Vagina (tissue), 2 donors: ENCODE measurements at places on chromosomes 16 and 17. TPM values are rescaled to one million over a fixed set of nuclear protein-coding genes. Genes with fewer than 3 reads are reported as not detected.
A peak's percentile ranks its signal among the peaks of the same experiment; 100 is the strongest.

DNA sequence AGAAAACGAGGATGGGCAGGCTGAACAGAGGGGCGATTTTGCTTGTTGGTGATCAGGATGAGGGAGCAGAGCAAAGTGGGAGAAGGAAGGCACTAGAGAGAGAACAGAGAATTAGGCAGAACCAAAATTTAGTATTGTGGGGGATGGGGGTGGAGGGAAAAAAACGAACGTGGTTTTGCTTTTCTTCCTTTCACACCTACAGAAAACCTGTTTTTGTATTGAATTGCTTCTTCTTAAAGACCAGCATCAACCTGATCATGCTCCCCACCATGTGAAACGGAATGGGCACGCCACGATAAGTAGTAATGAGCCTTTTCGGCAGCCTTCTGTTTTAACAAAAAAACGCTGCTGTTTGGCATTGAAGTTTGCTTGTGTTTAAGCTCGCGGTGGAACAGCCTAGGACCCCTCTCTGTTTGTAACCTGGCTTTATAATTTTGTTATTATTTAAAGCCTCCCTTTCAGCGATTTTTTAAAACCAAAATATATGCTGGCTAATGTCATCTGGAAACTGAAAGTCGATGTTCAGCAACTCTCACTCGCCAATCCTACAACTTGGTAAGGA, 36.8 kb downstream of the ERCC4 start:
- no peak for DNase-seq

- no peak for DNase-seq
Observed at GRCh38 chr16:68961778-68962402, 118.6 kb downstream of the TANGO6 start.

DNA sequence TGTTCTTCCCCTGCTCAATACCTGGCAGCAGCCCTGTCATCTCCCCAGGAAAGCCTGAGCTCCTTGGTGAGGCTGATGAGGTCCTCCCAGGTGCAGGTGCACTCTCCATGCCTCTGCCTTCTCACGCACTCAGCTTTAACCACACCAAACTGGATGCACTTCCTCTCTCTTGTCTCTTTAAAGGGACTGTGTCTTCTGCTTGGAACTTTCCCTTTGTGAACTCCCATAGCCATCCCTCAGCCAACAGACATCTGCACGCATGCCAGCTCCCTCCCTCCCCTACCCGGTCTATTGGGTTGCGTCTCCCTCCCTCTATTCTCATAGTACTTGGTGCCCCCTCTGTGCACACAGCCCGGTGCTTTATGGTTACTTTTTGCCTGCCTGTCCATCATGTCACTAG, 231.2 kb downstream of the MSI2 start:
- DNase-seq = no peak

DNA sequence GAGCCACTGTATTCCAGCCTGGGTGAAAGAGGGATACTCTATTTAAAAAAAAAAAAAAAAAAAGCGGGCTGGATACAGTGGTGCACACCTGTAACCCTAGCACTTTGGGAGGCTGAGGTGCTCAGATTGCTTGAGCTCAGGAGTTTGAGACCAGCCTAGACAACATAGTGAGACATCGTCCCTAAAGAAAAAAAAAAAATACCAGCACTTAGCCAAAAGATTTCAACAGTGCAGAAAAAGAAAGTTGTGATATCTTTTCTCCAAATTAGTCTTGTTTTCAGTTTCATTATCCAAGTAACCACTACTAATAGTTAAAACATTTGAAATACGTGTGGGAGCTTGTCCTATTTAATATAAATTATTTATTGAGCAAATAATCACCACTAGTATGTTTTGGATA, 48.7 kb downstream of the TENT4B start:
- DNase-seq = no peak

- DNase-seq = no peak
Observed at GRCh38 chr17:78130437-78131101, at the start of gene TMC8. Gene TMC8, plus strand, starts transcription at chr17:78130771. Its CDS starts 818 bp downstream, at chr17:78131589.

- DNase-seq = no peak
Observed at GRCh38 chr16:58402796-58403195, 10.5 kb downstream of the GINS3 start.

GRCh38 chr16:50252082-50252611, 14.2 kb upstream of the ADCY7 start:
- peak; percentile 70 for DNase-seq

- no peak for DNase-seq
Observed at GRCh38 chr17:65279456-65279855, 142.3 kb downstream of the RGS9 start.

- DNase-seq = no peak
Observed at GRCh38 chr17:73532421-73532901, 111.8 kb downstream of the SDK2 start.

ST6GALNAC1 gene
- total RNA-seq = 4.4 TPM

SLFN12 gene
- 5.9 TPM for total RNA-seq

OR3A2 gene
- not detected for total RNA-seq

EME1 gene
- 2.9 TPM for total RNA-seq
